Stimulated activated CD8-positive, alpha-beta memory T cell treated with anti-CD3 and anti-CD28 coated beads, Interleukin-7, amount 100 ng/mL, for 4 hours (primary cell): ENCODE measurements at places on chromosomes 2 and 18.

DNA sequence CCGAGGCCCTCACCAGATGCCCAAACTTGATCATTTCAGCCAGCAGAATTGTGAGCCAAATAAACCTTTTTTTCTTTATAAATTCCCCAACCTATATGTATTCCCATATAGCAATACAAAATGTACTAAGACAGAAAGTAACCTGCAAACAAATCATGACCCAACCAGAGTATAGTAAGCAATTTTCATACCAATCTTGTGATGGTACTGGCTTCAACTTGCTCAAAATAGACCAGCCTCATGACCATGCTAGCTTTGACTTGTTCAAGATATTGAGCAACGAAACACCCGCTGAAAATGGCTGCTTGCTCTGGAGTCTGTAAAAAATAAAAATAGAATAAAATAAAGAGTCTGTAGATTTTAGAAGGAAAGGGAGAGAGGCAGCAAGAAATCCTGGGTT is 97.6 kb downstream of the C1D start:
- DNase-seq, result no peak

DNA sequence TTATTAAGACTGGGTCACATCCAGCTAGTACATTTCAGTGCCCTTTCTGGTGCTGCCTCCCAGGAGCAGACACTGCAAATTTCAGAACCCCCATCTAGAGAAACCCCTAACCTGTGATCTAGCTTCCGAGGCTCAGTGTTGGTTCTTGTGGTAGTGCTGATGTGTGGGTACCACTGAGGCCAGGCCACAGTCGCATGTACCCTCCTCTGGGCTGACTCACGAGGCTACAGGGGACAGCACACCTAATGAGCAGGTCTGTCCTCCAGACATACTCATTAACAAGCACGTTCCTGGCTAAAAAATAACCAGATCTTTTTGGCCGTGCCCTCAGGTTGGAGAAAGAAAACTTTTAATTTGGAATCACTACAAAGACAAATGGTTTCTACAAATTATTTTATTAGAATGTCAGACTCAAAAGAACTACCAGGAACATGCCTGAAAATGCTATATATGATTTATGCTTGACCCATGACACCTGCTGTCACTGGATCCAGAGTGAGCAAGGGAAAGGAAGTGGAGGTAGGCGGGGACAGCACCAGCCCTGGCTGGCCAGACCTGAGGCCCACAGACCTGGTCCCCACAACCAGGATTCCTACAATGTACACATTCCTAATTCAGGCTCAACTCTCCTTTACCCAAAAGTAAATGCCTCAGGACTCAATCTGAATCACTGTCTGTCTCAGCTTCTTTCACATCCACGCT is 8.5 kb downstream of the CIAO1 start:
- no peak for DNase-seq

GRCh38 chr2:48129293-48129950 is 223.1 kb upstream of the FBXO11 start:
- DNase-seq, result no peak

- no peak for DNase-seq
Measured at GRCh38 chr2:21035974-21036707, 7.7 kb downstream of the APOB start.

DNA sequence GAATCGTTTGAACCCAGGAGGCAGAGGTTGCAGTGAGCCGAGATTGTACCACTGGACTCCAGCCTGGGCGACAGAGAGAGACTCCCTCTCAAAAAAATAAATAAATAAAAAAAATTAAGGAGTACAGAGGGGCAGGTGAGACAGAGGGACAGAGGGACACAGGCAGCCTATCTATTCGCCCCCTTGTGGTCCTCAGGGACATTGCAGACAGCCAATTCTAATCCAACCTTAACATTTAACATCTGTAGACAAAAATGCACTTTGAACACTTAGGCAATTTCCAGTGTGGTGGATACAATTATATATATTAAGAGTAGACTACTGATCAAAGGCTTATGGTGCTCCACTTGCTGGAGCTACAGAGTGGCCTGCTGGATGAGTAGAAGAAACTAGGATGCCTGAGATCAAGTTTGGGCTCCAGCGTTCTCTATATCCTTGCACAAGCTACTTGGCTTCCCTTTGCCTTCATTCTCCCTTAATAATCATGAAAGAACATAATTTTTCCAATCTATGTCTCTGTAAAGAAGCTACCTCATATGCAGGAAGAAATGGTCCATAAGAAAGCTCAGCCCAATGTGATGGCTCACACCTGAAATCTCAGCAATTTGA is 8.2 kb upstream of the SMARCAL1 start:
- DNase-seq, result no peak

- DNase-seq, result no peak
Measured at GRCh38 chr2:124328397-124328796, 303.3 kb downstream of the CNTNAP5 start.

DNA sequence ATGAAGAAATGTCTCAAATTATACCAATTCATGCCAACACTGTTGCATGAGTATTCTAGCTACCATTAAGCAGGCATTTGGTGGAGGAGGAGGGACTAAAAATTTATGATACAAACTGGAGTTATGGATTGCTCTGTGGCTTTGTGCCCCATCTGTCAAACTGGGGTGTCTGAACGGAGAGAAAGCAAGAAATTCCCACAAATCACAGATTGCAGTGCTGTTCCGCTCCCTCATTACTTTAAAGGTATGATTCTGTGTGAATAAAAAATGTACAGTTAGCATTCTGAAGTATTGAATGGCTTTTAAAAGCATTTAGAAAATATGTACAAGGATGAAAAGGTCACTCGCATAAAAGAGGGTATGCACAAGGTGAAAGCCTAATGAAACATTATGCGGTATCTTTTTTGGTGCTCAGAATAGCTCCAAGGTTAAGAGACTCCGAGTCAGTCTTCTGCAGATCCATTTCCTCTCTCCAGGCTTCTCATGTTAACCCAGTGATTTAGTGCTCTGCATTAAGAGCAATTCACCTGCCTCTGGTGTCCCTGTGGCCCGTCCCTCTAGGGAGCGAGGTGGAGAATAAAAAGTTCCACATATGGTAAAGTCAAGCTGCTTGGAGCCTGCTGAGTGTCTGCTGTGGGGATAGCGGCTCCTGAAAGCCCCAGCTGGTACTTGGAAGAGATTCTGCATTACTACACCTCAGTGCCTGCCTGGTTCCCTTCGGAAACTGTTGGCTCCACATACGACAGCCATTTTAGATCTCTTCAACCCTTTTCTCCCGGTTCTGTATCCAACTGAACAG is 184.2 kb downstream of the ZNF521 start:
- no peak for DNase-seq

DNA sequence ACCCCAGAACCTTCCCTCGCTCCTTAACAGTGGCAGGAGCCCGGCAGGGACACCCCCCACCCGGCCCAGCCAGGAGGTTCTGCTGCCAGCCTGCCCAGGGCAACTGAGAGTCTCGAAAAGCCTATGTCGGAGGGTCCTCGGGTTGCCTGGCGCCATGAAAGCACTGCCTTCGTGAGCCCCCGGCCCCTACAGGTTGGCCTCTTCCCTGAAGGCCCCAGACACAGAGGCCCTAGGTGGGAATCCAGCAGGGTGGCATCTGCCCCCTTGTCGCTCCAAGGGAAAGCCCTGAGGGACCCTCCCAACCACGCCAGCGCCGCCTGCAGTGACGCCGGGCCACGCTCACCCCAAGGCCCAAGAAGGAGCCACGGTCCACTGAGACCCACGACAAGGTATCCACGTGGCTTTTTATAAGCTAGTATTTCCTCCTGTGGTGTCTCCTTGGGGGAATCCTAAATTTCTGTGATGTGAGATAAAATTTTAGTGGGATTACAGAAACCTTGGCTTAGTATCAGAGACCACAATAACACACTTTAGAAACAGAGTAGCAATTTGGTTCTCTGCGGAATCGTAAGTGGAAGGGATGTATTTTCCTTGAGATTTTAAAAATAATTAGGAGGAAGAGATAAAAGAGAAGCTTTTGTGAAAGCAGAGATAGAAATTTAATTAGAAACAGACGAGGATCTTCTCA is 138.9 kb downstream of the HDAC4 start:
- no peak for DNase-seq

- DNase-seq, result no peak
Measured at GRCh38 chr2:188695953-188696352, 278.2 kb upstream of the COL3A1 start.

DNA sequence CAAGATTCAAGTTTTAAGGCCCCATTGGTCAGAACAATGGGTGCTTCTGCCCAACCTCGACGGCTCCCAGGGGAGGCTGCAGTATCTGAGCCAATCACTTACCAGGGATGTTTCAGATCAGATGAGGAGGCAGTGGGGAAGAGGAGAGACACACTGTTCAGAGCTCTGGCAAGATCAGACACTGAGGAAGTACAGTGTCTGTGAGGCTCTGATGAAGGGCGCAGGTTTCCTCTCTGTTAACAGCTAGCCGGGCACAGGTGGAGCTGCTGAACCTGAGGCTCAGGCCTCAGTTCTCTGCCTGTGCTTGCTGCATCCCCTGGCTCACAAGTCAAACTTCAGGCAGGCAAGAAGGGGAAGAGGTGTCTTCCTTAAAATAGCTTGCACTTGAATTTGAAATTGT is 69.7 kb downstream of the TPO start:
- no peak for DNase-seq

DNA sequence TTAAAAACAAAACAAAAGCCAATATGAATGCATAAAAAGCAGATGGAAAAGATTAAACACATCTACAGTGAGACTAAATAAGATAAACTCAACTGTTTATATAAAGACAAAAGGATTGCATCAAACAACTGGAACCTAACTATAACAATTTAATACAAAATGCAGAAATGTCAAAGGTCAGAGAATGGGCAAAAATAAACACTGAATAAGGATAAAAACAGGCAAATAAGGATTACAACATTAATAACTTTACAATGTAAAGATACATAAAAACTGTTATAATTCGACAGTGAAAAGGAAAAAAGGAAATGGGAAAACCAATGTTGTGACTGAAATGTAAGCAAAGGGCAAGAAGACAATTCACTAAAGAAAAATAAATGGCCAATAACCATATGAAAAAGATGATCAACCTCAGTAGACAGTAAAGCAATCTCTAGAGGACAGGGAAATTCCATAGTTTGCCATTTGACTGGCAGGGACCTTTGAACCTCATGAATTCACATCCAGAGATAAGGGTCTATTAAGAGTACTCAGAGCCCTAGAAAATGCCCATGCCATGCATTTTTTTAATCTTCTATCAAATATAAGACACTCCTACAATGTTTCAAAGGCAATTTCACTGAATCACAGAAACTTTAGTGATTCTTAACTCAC is 83.7 kb downstream of the TMEM131 start:
- DNase-seq, result no peak

- DNase-seq, result no peak
Measured at GRCh38 chr2:796141-796985, 119.2 kb upstream of the TMEM18 start.

- no peak for DNase-seq
Measured at GRCh38 chr2:18425210-18425703, 135.2 kb downstream of the RDH14 start.

GRCh38 chr2:8154270-8154669 is 527.6 kb upstream of the ID2 start:
- DNase-seq, result no peak

DNA sequence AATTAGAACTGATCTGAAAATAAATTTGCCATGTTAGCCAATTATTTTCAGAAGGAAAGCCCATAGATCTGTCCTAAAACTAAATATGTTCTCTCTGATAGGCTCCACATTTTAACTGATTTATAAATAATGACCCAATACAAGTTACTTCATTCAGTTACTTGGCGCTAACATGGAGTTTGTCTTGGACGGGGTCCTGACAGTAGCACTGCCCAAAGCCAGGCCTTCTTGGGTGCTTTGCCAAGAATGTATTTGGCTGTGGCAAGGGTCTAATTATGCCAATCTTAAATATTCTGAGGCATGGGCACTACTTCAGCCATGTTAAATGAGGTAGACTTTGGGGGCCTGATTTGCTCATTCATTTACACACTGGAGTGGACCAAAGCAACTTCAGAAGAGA is 135.0 kb upstream of the PKDCC start:
- no peak for DNase-seq

- DNase-seq, result no peak
Measured at GRCh38 chr18:54702686-54703085, 111.6 kb downstream of the DYNAP start.

- no peak for DNase-seq
Measured at GRCh38 chr18:8366656-8367055, 242.6 kb upstream of the RAB12 start.

- DNase-seq, result no peak
Measured at GRCh38 chr2:27925766-27926472, 35.4 kb downstream of the BABAM2 start.

GRCh38 chr2:21118302-21118920 is 5.4 kb upstream of the TDRD15 start:
- DNase-seq, result no peak

DNA sequence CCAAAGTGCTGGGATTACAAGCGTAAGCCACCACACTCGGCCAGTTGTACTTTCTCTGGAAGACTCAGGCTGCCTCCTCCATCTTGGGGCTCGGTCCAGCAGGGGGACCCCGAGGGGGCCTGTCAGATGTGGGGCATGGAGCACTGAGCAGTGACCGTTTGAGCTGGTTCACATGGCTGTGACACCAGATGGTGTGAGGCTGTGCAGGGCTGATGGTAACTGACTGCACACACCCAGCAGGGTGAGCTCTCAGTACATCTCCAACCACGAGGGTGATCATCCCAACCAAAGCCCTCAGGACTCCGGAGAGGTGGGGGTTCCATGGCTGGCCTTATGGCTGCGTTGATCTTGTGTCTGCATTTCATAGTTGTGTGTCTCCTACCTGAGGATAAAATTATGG is 63.4 kb downstream of the FAM168B start:
- DNase-seq, result no peak

DNA sequence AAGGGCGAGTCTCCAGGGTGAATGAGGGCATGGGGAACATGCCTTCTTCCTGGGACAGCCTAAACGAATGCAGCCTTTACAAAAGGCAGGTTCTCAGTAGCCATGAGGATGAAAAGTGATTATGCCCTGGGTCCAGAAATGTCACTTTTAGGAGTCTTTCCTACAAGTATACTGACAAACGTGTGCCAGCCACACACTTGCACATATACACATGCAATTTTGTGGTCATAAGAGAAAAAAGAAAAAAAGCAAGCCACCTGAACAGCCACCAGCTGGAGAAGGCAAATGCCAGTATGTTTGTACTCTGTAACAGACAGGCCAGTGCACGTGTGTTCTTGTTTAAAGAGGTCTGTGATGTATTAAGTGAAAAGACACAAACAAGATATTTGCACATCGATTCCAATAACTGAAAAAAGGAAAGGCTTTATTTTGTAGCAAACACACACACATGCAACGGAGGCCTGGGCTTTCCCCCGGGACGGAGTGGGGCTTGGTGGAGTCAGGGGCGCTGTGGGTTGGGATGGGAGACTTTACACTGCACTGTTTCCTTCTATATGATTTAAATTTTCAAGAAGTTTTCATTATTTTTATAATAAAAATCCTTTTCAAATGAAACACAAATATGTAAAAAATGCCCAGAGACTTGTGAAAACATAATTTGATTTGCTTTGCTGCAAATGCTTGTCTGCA is 108.4 kb downstream of the FAM210A start:
- no peak for DNase-seq

- DNase-seq, result no peak
Measured at GRCh38 chr2:222404151-222404905, 20.0 kb upstream of the SGPP2 start.

GRCh38 chr2:147247749-147248148 is 597.1 kb upstream of the ACVR2A start:
- no peak for DNase-seq
